ENCODE measurements at places on chromosomes 5 and 9. TPM values are rescaled to one million over a fixed set of nuclear protein-coding genes. Genes with fewer than 3 reads are reported as not detected.

Gene FGFR4
- total RNA-seq: 5.2 TPM

Gene TMEM171
- total RNA-seq: 1.1 TPM

Gene TLR4
- not detected for total RNA-seq

Gene BRIX1
- 19.0 TPM for total RNA-seq

Gene DIRAS2
- total RNA-seq: 0.27 TPM

Gene TNFSF8
- total RNA-seq: not detected

Gene PAPPA
- 10.5 TPM for total RNA-seq

Gene RNF180
- total RNA-seq: 9.1 TPM

Gene PCDHB11
- 10.6 TPM for total RNA-seq

Gene ARAP3
- total RNA-seq: 8.6 TPM

Gene AHRR
- 2.0 TPM for total RNA-seq

Gene ZDHHC12
- total RNA-seq: 18.2 TPM

Gene FAM169A
- total RNA-seq: 9.5 TPM

DNA sequence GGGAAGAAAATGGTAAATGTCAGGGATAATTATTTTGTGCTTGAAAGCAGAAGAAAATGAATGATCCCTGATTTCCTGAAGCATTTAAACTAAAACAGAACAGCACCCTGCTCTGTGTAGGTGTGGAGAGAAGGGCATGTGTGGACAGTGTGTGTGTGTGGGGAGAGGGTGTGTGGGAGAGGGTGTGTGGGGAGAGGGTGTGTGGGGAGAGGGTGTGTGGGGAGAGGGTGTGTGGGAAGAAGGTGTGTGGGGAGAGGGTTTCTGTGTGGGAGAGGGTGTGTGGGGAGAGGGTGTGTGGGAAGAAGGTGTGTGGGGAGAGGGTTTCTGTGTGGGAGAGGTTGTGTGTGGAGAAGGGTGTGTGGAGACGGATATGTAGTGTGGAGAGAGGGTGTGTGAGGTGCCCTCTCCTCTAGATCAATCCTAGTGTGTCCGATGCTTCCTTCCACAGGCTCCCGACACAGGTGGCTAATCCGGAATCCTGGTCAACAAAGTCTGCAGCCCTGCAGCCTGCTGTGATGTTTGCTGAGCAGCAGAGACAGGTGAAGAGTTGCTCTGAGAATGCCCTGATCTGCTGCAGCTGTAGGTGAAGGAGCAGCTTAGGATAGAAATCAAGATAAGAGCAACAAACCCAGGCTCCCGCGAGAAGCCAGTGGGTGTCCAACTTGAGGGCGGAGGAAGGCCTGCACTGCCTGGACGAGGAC lies 15.5 kb downstream of the IRX4 start:
- no peak for DNase-seq

- DNase-seq: no peak
Measured at GRCh38 chr9:97660340-97660739, 26.7 kb downstream of the NCBP1 start.

GRCh38 chr5:176765687-176766086 lies 44.7 kb upstream of the UNC5A start:
- no peak for DNase-seq

- no peak for DNase-seq
Measured at GRCh38 chr5:173808079-173808808, 79.9 kb upstream of the CPEB4 start.

DNA sequence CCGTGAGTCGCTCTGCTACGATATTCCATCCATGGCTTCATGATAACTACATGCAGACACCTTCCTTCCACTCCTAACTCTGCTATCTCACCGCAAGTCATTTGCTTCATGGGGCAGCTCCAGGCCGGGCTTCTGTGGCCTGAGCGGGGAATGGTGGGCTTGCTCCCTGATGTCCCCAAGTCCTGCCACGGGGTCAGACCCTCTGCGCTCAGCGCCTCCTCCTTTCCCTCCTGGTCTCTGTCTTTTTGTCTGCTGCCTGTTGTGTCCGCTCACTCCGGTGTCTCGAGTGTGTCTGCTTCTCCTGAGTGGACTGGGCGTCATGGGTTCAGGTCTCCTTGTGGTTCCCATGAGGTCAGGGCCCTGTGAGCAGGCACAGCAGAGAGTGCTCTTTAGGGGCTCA lies 139.6 kb downstream of the CACNA1B start:
- no peak for DNase-seq

DNA sequence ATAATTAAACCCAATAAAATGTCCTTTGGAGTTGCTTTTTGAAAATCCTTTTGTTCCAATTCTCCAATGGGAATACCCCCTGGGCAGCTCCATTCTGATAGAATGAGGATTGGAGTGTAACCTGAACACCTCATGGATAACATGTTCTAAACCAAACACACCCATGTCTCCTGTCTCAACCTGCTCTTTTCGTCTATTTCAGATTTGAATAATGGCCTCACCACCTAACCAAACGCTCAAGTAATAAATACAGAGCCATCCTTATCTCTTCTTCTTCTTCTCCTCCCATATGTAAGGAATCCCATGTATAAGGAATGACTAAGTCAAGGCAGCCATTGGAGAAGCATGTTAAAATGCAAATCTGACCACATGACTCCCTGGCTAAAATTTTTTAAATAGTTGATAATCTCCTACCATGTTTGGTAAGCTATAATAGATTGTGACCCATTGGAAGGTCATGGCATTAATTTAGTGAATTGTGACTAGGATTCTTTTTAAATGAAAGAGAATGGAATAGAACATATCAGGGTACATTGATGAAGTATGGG lies 26.0 kb downstream of the ELL2 start:
- DNase-seq: no peak

- no peak for DNase-seq
Measured at GRCh38 chr5:72651779-72652178, 144.6 kb upstream of the ZNF366 start.

- no peak for DNase-seq
Measured at GRCh38 chr9:127316586-127317323, 52.2 kb downstream of the GARNL3 start.

DNA sequence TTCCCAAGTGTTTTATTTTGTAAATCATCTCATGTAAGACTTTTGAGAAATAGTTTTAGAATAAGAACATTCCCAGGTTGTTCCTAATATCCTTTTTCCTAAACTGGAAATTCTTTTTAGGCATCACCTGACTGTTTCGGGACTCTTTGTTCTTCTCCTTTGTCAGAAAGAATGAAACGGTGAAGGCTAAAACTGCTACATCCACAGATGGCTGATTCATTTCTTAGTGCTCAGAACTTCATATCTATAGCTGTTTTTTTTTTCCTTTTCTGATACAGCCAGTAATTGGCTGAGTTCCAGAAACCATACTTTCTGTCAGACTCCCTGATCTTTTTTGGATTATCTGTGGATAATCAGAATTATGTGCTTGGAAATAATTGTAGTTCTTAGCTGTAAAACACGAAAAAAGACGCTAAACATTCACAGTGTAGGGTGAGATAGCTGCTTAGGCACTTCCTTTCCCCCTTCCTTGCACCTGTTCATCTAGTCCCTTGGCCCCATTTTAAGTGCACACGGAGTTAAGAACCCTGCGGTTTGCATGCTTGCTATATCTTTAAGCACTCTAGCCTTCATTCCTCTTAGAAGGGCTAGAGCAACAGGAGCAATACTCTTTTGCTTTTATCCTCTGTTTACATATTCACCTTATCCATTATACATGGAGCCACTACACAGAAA lies 283.9 kb downstream of the PJA2 start:
- no peak for DNase-seq

DNA sequence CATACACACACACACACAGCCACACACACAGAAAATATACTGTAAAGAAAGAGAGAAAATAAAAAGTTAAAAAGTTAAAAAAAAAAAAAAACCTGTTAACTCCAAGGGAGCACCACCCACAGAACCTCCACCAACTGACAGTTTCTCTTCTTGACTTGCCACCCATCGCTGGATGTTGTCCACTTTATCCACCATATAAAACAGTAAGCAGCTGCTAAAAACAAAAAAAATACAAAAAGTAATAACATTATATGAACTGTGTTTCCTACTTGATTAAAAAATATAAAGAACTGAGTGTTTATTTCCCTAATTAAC lies 1.2 kb downstream of the PURA start:
- DNase-seq: no peak

DNA sequence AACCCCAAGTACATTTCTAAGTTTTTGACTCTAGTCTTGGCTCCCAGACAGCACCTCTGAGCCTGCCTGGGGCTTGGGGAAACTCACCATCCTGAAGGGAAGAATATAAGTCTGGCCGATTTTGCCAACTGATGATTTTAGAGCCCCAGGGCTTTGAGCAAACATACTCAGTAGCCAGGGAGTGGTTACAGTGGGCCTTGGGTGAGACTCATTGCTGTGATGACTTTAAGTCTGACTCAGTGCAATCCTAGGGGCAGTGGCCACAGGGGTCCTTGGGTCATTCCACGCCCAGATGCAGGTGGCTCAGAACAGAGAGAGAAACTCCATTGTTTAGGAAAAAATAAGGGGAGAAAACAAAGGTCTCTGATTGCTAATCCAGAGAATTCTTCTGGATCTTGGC lies 312.0 kb upstream of the EDIL3 start:
- DNase-seq: no peak

GRCh38 chr9:34457266-34458012 lies 931 bp downstream of the FAM219A start:
- DNase-seq: peak; percentile 84

- DNase-seq: peak; percentile 16
Measured at GRCh38 chr9:89874351-89875321, 269.8 kb downstream of the GADD45G start.

DNA sequence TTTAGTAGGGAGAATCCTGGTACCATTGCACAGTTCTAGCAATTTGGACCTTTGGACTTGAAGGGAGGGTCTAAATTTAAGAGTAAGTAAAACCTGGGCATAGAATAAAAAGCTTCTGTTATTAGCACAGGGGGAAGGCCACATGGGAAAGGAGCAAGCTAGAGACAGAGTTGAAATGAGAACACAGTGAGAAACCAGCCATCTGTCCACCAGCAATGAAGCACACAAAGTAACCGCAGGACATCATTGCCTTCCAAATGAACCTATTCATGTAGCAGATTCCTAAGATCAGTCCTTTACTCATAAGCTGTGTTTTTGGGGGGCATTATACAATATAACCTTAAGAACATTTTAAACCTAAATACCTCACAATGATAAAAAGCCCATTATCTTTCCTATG lies 407.4 kb downstream of the HCN1 start:
- no peak for DNase-seq

DNA sequence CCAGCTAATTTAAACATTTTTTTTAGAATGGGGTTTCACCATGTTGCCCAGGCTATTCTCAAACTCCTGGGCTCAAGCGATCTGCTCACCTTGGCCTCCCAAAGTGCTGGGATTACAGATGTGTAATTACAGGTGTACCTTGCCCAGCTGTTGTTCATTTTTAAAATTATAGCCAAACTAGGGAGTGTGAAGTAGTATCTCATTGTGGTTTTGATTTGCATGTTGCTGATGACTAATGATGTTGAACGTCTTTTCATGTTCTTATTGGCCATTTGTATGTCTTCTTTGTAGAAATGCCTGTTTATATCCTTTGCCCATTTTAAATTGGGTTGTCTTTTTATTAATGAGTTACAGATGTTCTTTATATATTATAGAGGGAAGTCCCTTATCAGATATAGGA lies 31.5 kb downstream of the EHMT1 start:
- no peak for DNase-seq

- DNase-seq: no peak
Measured at GRCh38 chr5:178301641-178302040, 69.0 kb upstream of the PHYKPL start.

DNA sequence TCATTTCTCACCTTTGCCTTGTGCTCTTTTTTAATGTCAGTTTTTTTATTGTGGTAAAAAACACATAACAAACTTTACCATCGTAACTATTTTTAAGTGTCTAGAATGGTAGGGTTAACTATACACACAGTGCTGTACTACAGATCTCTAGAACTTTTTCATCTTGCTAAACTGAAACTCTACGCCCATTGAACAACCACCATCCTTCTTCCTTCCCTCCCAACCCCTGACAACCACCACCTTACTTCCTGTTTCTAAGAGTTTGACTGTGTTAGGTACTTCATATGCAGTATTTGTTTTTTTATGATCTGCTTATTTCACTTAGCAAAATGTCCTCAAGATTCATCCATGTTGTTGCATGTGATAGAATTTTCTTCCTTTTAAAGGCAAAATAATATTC lies 54.9 kb downstream of the PSAT1 start:
- no peak for DNase-seq

GRCh38 chr9:100848726-100849125 lies 179.8 kb upstream of the PLPPR1 start:
- DNase-seq: no peak

Measured in glutamatergic neuron (in vitro differentiated cells).